CD4-positive, alpha-beta memory T cell (primary cell): ENCODE measurements at places on chromosomes 12 and 14.
A peak's percentile ranks its signal among the peaks of the same experiment; 100 is the strongest.

DNA sequence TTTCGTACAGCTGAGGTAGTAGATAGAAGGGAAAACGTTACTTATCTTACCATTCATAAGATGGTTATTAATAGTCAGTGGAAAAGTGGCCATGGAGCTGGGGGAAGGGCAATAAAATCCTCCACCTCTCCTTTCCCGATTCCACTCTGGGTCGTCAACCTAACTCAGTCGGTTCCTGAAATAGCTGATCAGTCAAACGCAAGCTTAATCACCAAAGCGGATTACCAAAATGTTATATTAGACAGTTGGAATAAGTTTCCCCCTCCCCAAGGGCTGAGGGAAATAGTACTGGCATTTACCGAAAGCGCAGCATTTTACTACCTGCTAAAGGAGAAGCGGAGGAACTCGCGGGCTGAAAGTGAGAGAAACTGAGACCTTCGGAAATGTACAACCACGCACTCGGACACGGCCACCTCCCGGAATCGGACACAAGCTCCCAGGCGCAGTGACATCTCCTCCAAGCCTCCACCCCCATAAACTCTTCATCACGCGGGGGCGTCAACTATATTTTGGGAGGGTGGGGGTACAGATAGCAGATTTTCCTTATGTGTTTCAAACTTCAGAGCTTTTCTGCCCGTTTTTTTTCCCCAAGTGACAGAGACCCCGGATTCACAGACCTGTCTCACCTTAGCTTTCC lies 1.2 kb downstream of the PPM1H start:
- no peak for DNase-seq

- DNase-seq, result no peak
Observed at GRCh38 chr12:80412343-80412953, 31.6 kb upstream of the PTPRQ start.

DNA sequence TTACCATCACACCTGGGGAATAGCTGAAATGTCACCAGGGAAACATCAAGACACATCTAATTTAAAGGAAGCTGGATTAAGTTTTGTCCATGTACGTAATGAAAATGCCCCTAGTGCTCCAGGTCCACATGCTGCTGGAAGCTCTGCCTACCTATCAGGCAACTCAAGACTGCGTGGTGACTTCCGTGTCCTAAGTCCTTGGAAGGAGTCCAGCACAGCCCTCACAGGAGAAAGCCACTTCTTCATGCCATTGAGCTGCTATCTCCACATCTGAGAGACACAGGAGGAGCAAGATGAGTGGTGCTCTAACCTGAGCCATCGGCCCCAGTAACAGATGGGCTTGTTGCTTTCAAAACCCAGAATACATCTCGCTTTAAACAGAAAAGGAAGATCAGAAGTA lies 316.4 kb downstream of the DPF3 start:
- DNase-seq, result no peak

- no peak for DNase-seq
Observed at GRCh38 chr12:102167821-102168604, 29.6 kb downstream of the PMCH start.

DNA sequence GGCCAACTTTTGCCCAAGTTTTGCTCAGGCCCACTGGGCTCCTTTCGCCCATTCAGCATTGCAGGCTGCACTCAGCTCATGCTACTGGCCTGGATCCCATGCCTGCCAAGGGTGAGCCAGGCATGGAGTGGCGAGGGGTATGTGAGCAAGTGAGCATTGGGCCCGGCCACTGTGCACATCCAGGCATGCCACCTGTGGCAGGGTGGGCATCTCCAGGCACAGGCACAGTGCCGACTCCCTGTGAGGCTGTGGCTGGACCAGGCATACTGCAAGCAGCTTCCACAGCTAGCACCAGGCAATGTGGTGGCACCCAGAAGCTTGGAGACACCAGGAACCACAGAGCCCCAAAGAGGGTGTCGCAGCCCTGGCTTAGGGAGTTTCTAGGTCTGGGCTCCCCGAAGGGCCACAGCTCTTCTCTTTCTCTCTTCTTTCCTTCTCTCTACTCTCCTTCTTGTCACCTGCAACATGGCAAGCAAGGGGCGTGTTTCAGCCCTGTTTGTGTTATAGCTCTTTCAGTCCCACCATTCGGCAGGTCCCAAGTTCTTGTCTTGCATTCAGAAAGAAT lies 15.6 kb downstream of the FAM186A start:
- no peak for DNase-seq

GRCh38 chr14:101183376-101184103 lies 280.0 kb upstream of the RTL1 start:
- DNase-seq, result no peak

GRCh38 chr12:116319898-116320621 lies 42.6 kb upstream of the MED13L start:
- no peak for DNase-seq

DNA sequence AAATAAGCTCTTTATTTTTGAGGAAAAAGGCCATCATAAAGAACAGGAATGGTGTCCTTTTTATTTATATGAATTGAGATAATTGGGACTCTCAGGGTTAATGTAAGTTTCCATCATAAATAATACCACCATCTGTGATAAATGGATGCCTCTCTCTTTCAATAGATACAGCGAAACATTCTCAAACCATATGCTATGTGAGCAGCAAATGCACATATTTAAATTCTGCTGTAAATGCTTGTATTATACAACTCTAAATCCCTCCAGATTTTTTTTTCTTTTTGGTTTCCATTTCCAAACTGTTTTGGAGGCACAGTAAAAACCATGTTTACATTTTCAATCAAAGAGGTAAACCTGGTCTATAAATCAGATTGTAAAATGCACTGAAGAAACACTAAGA lies 132.3 kb downstream of the TMEM132C start:
- DNase-seq, result no peak

- DNase-seq, result peak; percentile 87
Observed at GRCh38 chr14:31124197-31124596, 83.4 kb downstream of the HECTD1 start.

GRCh38 chr12:123967121-123967586 lies 5.5 kb downstream of the CCDC92 start:
- no peak for DNase-seq

GRCh38 chr14:32073537-32074189 lies 3.4 kb upstream of the ARHGAP5 start:
- DNase-seq, result peak; percentile 76

- DNase-seq, result no peak
Observed at GRCh38 chr12:12628013-12628412, 16.3 kb downstream of the CREBL2 start.

- no peak for DNase-seq
Observed at GRCh38 chr12:50100561-50100960, 3.2 kb upstream of the GPD1 start.

GRCh38 chr14:94170136-94170535 lies 4.0 kb upstream of the PPP4R4 start:
- DNase-seq, result no peak

DNA sequence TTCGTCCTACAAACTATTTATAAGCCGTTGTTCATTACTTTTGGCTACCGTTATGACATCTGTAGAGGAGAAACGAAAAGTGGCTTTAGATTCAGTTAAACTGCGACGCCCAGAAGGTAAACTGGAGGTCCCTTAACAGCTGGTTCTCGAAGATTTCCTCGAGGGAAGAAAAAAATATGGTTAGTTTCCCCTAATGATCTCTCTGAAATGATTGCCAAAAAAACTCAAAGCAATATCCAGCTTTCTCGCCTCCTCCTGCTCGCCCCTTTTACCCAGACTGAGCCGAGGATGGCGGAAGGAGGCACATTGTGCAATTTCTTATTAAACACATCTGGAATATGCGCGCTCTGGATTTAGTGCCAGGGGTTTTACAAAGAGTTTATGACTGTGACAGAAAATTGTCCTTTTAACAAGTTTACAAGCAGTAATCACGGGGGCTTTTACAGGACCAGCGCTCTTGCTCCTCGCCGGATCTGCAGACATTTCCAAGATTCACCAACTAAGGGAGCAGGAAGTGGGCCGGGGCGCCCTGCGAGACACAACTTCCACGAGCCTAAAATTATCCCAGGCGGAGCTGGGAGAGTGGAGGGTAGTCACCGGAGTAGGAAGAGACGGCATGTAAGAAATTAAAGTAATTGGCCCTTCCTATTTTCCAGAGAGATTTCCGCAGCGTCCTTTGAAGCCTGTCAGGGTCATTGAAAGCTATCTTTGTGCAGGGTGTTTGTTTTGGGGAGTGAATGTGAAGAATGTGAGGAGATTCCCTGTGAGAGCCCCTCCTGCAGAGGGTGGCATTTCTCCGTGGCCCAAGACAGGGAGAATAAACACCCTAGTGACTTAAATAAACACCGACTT lies 5.6 kb downstream of the SIX1 start:
- DNase-seq, result no peak

DNA sequence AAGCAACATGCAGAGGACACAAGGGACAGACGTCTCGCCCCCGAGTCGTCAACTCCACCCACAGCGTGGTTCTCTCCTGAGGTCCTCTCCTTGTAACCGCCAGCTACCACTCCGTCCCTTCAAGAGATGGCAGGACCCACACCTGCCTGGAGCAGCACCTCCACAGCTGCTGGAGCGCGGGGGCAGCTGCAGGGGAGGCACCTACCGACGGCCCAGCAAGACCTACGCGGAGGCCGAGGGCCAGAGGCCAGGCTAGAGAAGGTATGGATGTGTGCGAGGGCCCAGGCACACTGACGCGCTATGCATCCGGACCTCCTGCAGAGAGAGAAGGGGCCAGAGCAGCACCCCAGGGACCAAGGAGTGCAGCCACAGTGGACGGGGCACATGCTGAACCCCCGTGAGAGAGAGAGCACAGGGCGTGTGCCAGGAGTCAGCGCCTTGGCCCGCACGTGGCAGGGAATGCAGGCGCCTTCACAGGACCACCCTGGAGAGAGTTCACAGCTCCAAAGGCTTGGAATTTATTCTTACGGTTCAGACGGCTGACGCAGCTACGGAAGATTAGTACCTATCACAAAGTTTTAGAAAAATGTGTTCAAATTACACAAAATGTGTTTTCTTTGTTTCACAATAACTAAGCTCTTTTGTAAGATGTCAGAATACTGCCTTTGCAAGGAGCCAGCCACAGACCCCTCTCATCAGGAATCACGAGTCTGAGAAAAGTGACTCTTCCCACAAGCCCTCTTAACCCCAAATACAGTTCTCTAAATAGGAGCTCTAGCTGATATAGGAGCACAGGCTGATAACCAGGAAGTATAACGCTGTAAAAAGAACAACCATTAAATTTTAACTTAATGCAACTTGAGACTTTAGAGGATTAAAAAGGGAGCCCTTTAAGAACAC lies 36.8 kb downstream of the CDC42BPB start:
- no peak for DNase-seq

DNA sequence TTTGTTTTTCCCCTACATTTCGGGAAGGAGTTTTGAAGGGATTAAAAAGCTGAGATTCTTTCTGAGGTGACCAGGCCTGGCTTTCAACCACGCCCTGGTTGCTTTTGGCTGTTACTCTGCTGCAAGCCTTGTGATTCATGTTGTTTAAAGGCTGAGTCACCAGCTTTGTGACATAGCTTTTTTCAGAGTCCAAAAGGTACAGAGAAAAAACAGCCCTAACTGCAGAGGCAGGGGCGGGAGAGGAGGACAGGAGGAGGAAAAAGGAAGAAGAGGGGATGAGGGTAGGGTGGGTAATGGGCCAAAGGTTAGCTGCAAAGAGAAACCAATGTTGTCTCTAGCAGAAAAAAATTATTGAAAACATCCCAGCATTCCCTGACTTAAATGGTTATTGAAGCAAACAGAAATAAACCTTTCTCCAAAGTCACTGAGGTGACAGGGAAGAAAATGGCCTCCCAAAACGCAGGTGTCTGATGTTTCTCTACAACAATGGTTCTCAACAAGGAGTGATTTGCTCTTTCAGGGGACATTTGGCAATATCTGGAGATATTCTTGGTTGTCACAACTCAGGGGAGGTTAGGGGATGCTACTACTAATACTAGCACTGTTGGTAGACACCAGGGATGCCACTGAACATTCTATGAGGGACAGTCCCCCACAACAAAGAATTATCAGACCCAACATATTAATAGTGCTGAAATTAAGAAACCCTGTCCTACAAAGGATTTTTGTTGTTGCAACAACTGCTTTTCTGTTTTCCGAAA lies 2.1 kb upstream of the UBC start:
- DNase-seq, result peak; percentile 60

GRCh38 chr12:32240162-32240561 lies 133.5 kb downstream of the BICD1 start:
- no peak for DNase-seq

DNA sequence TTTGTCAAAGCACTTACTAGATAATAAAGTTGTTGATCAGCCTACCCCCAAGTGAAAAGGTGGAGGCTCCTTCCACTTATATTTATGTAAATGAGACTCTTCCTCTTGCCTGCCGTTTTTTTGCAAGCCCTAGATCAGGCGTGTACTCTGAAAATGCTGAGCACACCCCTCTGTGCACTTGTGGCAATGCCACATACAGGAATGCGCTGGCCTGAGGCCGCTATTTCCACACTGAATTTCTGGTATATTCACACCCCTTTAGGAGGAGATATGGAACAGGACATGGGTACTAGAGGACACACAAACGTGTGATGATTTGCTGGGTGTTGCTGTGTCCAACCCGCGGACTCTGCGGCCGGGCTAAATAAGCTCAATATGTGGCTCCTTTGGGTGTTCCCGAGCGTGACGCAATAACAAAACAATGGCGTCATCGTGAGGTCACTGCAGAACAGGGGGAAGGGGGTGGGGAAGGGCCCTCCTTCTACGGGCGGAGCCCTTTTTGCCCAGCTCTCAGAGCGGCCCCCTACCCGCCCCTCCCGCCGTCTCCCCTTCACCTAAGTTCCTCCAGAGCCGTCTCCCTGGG lies 554 bp upstream of the TSPAN31 start:
- DNase-seq, result peak; percentile 82

DNA sequence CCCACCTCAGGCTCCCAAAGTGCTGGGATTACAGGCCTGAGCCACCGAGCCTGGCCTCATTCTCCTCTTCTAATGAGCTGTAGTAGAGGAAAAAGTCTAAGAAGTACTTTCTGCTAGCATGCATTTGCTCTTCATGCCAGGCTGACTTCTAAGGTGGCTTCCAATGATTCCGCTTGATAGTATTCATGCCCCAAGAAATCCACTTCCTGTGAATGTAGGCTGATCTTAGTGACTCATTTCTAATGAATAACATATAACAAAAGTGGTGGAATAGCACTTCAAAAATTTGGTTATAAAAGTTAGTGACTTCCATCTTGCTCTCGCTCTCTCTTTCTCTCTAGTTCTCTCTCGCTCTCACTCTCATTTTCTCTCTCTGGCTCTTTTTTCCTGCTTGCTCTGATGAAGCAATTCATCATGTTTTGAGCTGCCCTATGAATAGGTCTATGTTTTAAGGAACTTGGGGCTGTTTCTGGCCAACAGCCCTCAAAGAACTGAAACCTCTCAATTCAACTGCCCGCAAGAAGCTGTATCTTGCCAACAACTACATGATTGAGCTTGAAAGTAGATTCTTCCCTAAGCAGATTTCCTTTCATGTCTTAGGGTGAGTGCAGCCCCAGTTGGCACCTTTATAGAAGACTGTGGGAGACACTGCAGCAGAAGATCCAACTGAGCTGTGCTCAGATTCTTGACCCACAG lies 282.9 kb downstream of the RMST start:
- DNase-seq, result no peak

- no peak for DNase-seq
Observed at GRCh38 chr12:32598688-32599087, 80.4 kb upstream of the DNM1L start.

DNA sequence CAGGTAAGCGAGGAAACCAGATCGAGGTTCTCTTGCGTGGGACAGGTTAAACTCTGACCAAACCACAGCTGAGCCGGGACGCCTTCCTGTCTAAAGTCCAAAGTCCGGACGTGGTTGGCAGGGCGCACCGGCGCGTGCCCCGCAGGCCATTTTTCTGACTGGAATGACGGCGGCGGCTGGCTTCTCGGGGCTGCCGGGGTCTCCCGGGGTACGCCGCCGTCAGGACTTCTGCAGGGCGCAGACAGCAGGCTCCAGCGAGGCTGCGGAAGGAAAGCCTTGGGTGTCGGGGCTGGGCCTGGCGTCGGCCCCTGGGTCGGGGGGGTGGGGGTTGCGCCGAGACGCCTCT lies 32.8 kb downstream of the MIA2 start:
- DNase-seq, result no peak
